ENCODE measurements at places on chromosomes 7 and 10. TPM values are rescaled to one million over a fixed set of nuclear protein-coding genes. Genes with fewer than 3 reads are reported as not detected.
A peak's percentile ranks its signal among the peaks of the same experiment; 100 is the strongest.

- DNase-seq: peak; percentile 62
Observed at GRCh38 chr10:76150876-76151288, 719.5 kb downstream of the LRMDA start.

LMOD2 gene
- total RNA-seq: not detected

DNA sequence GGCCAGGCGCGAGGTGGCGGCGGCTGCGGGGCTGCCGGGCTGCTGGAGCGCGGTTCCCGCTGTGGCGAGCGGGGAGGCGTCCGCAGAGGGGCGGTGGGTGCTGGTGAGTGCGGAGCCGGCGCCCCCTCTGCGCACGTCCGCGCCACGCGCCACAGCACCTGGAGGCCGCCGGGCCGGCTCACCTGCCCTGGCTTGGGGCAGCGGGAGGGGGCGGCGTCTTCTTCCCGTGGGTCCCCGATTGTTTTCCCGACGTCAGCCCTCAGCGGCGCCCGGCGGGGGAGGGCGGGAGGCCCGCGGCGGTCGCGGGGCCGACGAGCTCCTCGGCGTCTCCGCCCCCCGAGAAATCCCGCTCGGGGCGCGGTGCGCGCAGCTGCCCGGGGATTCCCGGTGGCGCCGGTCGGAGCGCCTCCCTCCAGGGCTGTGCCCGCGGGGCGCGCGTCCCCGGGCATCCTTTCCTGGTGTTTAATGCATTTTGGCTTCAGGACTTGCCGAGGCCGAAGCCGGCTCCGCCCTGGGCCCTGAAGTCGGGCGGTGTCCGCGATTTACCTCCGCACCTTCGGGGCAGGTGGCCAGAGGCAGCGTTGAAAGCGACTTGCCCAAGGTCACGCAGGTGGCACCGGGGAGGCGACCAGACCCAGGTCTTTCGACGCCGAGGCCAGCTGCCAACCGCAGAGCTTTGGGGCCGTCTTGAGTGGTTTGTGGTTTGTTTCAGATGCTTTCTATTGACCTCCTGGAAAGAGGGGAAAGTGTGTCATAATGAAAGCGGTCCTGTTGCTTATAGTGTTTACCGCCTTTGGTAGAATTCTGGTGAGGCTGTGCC, 561 bp downstream of the PLEKHA1 start:
- peak; percentile 75 for DNase-seq

DNA sequence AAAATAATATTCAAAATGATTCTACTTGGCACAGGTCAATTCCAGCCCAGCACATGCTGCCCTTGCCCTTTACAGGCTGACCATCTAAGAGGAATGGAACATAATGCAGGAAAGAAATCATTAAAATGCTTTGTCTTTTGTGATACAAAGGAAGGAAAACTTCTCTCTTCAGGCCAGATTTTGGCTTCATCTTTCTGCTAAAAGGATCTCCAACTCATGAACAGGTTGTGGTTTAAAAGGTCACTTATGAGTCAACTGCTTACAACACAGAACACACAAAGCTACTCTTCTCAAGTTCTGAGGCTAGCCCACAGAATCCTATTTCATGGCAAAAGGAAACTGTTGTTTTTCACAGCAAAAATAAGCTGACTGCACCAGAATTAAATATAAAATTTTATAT, 197.1 kb downstream of the DOCK4 start:
- DNase-seq: no peak

GRCh38 chr7:42210333-42210732, 26.7 kb downstream of the GLI3 start:
- DNase-seq: no peak

All from sigmoid colon (tissue), 7 donors.